Progenitor cell of endocrine pancreas (in vitro differentiated cells): ENCODE measurements at places on chromosomes 7 and 10.

GRCh38 chr10:51892965-51893658 is 193.7 kb upstream of the CSTF2T start:
- H3K27ac ChIP-seq, result no peak overlapping the region
- no peak overlapping the region for H3K4me3 ChIP-seq
- H3K4me1 ChIP-seq, result no peaks in the 10 kb centered on the region
- H3K36me3 ChIP-seq, result no peaks in the 10 kb centered on the region

DNA sequence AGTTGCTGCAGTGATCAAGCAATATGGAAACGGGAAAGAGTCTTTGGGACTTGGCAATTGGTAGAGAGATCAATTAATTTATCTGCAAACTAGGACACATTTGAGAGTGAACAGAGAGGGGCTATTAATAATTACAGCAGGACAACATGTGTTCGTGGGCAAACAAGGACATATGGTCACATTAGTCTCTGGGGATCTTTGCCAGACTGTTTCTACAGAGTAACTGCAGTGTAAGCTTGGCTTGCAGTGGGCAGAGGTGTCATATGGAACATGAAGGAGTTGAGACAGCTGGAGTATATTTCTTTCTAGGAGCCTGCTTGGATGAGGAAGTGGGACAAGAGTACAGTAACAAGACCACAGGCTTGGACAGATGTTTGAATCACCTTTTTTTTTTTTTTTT is 232.1 kb upstream of the LYZL1 start:
- H3K27ac ChIP-seq, result no peak overlapping the region
- no peaks in the 10 kb centered on the region for H3K27me3 ChIP-seq
- DNase-seq, result no peak

GRCh38 chr7:78222001-78222751 is 423.6 kb downstream of the PHTF2 start:
- DNase-seq, result no peak
- peaks cover 8% of the 10 kb centered on the region for H3K4me1 ChIP-seq
- no peak overlapping the region for H3K27ac ChIP-seq
- no peak overlapping the region for H3K4me3 ChIP-seq
- no peaks in the 10 kb centered on the region for H3K27me3 ChIP-seq

- H3K4me3 ChIP-seq, result no peak overlapping the region
- H3K27ac ChIP-seq, result no peak overlapping the region
- H3K4me1 ChIP-seq, result no peaks in the 10 kb centered on the region
- no peak for DNase-seq
- peaks cover 7% of the 10 kb centered on the region for H3K27me3 ChIP-seq
- H3K36me3 ChIP-seq, result no peaks in the 10 kb centered on the region
Measured at GRCh38 chr10:29199941-29200679, 88.8 kb upstream of the LYZL1 start.

- H3K4me1 ChIP-seq, result peaks cover 5% of the 10 kb centered on the region
- peak within 1 kb of the TSS; percentile 60 for H3K27ac ChIP-seq
- H3K27me3 ChIP-seq, result peaks cover 24% of the 10 kb centered on the region
- H3K36me3 ChIP-seq, result peaks cover 12% of the 10 kb centered on the region
- DNase-seq, result peak; percentile 60
Measured at GRCh38 chr10:43606323-43607198, at the start of gene ZNF485. Gene ZNF485, plus strand, starts transcription at chr10:43606438. Its CDS starts 613 bp downstream, at chr10:43607051.
